Esophagus mucosa (tissue), 1 donor: ENCODE measurements at places on chromosomes 7 and 10. TPM values are rescaled to one million over a fixed set of nuclear protein-coding genes. Genes with fewer than 3 reads are reported as not detected.

Gene ITGB1
- total RNA-seq = 102 TPM

Gene EVX1
- total RNA-seq = not detected

Gene LMOD2
- not detected for total RNA-seq

Gene SSBP1
- 105 TPM for total RNA-seq

Gene LIPN
- 1.4 TPM for total RNA-seq

Gene ANXA8
- 203 TPM for total RNA-seq

Gene IFIT1B
- not detected for total RNA-seq

Gene SMKR1
- total RNA-seq = not detected

Gene PLA2G12B
- total RNA-seq = not detected
